ENCODE measurements at places on chromosomes 6 and 20.

- DNase-seq, result no peak
Observed at GRCh38 chr6:38588631-38589366, 50.9 kb downstream of the BTBD9 start.

GRCh38 chr20:51583499-51583898, 41.0 kb upstream of the NFATC2 start:
- no peak for DNase-seq

- DNase-seq, result no peak
Observed at GRCh38 chr6:45966340-45966739, 49.3 kb downstream of the CLIC5 start.

GRCh38 chr20:36785308-36785707, 11.7 kb upstream of the DSN1 start:
- no peak for DNase-seq

GRCh38 chr6:137475103-137475502, 19.1 kb downstream of the OLIG3 start:
- DNase-seq, result no peak

GRCh38 chr20:44743916-44744655, 1.6 kb upstream of the KCNK15 start:
- no peak for DNase-seq

- no peak for DNase-seq
Observed at GRCh38 chr6:105014448-105014847, 57.5 kb downstream of the LIN28B start.

- no peak for DNase-seq
Observed at GRCh38 chr6:74671558-74672025, 534.3 kb downstream of the COL12A1 start.

GRCh38 chr20:39453890-39454289, 491.7 kb downstream of the DHX35 start:
- no peak for DNase-seq

- no peak for DNase-seq
Observed at GRCh38 chr6:170434821-170435155, 118.3 kb downstream of the PSMB1 start.

GRCh38 chr20:20710443-20711315, 1.8 kb downstream of the RALGAPA2 start:
- no peak for DNase-seq

- DNase-seq, result no peak
Observed at GRCh38 chr6:46491201-46491627, at the start of gene RCAN2. TSS of gene RCAN2 (minus strand) at chr6:46491449.

GRCh38 chr6:155439376-155439775, 16.3 kb downstream of the NOX3 start:
- DNase-seq, result no peak

DNA sequence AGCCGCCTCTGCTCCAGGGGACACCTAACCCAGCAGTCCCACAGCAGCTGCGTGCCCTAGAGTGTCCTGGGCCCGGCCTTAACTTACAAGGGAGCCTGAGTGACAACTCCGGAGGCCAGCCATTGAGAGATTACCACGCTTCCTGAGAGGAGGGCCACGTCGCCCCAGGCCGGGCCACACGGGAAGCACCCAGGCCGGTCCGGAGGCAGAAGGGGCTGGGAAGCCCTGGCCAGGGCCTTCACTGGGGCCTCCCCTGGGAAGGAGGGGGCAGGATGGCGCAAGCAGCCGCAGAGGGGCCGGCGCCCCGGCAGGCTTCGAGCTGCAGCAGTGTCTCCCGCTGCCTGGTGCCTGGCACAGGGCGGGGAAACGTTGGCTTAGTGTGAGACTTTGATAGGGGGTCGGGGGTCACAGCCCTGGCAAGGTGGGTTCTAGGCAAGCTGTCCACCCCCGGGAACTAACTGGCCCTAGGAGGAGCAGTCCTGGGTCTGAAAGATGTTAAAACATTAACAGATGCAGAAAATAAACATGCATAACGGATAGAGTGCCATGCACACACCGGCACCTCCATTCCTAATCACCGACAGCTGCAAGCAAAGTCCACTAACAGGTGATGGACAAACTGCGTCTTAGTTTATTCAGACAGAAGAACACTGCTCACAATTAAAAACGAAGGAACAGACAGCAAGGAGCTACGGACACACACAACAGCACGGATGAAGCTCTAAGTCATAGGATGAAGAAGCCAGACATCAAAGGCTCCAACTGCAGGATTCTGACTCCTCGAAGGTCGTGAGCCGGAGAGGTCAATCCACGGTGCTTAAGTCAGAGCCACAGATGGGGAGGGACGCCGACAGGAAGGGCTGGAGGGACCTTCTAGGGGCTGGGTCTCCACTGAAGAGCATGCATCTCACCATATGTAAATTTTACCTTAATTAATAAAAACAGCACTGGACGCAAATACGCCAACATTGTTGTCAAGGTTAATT, 17.4 kb downstream of the CHRNA4 start:
- DNase-seq, result no peak
